ENCODE measurements at places on chromosomes 12 and 14.
A peak's percentile ranks its signal among the peaks of the same experiment; 100 is the strongest.

DNA sequence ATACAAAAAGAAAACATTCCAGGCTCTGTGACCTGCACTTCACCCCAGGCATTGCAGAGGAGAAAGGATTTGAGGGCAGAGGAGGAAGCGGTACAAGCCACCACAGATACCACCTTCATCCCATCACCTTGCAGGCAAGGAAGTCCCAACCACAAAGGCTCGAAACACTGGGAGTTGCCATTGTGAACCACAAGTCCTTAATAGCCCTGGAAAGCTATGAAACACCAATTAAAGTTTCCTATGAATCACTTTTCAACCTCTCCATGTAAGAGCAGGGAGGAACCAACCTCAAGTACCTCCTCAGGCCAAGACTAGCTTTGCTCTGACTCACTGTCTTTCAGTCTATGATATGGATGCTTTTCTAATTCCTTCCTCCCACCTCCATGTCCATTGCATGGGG is 27.0 kb downstream of the MAP3K9 start:
- no peak for DNase-seq

GRCh38 chr14:51939226-51939625 is 50.1 kb upstream of the RTRAF start:
- no peak for DNase-seq

DNA sequence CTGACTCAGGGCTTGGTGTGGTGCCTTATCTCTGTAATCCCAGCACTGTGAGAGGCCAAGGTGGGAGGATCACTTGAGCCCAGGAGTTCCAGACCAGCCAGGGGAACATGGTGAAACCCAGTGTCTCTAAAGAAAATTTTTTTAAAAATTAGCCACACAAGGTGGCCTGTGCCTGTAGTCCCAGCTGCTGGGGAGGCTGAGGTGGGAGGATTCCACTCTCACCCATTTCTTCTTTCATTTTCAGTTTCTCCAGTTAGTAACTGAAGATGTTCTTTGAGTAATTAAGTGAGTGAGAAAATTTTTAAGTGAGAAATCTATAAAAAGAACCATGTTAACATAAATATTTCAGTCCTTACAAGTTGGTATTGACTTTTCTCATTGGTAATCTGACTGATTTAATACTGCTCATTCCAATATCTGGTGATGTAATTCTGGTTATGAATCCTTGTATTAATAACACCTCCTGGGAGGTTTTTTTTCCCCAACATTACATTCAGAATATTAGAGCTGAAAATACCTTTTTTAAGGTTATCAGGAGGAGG is 6.1 kb downstream of the METTL3 start:
- DNase-seq: no peak

DNA sequence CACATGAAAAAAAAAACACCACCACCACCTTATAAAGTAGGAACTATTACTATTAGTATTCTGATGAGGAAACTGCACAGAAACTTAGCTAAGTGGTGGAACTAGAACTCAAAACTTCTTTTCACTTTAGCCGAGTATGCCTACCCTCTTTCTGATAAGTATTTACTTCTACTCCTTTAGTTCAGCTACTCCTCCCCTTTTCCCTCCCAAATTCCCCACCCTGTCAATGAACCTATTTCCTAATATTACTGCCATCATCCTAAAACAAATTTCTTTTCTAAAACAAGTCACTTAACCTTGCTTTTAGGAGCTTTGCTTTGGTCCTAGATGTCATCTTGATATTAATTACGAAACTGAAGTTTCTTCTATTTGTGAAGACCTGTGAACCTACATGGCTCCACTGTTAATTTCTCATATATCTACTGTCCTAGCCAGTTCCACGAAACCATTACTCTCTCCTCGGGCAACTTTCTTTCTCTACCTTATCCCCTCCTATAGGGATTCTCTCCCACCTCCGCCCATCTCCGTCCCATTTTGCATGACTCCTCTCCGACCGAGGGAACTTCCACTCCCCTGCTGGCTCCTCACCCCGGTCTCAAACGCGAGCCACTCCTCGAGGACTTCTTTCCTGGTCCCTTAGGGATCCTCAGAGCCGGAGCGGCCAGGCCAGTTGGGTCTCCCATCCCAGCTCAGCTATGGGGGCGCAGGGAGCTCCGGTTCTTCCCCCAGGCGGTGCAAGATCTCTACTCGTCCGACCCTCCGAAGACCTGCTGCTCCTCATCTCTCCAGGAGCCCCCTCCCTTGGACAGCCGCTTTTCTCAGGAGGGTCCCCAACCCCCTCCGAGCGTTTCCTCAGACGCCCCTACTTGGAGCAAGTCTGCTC is 1.1 kb downstream of the NUMB start:
- DNase-seq: peak; percentile 60

DNA sequence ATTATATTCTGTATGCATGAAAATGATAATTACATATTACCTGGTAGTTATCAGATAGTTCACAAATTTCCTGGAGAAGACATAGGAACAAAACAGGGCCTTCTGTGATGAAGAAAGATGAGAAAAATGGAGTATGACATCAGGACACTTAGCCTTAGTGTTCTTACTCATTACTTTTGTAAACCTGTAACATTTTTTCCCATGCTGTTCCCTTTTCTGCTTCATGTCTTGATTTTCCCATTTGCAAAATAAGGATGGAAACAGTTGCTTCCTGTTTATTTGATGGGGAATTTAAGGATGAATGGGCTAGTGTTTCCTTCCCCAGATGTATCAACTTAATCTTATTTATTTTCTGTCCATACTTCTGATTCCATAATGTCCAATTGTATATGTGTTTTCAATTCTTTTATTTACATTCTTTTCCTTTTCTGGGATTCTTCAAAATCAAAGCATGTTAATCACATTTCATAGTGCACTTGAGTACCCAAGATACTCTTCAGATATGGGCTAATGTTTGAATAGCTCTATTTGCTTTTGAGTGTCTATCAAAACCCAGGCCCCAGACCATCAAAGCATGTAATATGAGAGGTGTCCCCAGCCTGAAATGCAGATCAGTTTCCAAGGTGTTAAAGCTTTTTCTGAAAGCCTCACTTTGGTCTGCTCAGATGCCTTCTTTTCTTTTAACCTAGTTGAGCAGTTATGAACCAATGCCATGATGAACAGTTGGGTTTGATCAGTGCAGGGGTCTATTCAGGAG is 260.5 kb downstream of the RAD51B start:
- DNase-seq: no peak

- DNase-seq: no peak
Measured at GRCh38 chr12:90543374-90543773, 411.6 kb downstream of the CCER1 start.

GRCh38 chr12:29414368-29414767 is 33.4 kb upstream of the ERGIC2 start:
- DNase-seq: no peak

GRCh38 chr14:34165847-34166350 is 215.0 kb upstream of the EGLN3 start:
- no peak for DNase-seq

- no peak for DNase-seq
Measured at GRCh38 chr12:12247584-12247983, 19.3 kb downstream of the LRP6 start.

GRCh38 chr14:37550511-37550910 is 44.5 kb downstream of the FOXA1 start:
- DNase-seq: no peak

DNA sequence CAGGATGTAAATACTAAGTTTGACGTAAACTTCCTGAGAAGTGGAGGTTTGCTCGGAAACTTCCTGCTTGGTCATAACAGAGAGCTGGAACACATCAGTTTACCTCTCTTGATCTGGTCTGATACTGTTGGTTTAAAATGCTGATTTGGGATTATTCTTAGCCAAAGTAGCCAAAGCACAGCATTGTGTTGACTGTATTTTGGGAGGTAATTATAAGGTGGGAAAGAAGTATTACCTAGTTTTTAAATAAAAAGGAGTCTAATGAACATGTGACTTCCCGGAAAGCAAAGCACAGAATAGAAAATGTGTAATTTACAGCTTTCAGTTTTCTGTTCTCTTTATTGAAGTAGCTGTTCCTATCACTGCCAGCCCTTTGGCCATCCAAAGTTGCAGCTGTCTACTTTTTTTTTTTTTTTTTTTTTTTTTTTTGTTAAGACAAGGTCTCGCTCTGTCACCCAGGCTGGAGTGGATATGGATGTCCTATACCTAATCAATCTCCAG is 52.2 kb upstream of the SRP54 start:
- DNase-seq: no peak

GRCh38 chr12:25054076-25054782 is 105.3 kb upstream of the BCAT1 start:
- DNase-seq: no peak

GRCh38 chr14:23112359-23113178 is 6.5 kb downstream of the CEBPE start:
- no peak for DNase-seq

DNA sequence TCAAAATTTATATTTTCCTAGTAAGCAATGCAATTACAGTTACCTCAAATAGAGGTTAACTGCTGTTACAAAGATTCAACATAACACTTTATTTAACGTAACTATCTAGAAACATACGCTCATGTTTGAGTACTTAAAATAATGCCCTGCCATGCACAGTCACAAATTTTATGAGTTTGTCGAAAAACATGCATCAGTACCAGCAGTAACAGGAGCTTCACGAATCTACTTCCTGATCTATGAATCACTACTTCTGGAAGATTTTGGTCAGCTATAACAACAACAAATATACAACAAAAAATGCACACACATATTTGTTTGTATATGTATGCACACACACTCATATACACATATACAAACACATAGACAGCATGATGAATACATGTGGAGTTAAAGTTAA is 881.8 kb downstream of the FSCB start:
- DNase-seq: no peak

- DNase-seq: no peak
Measured at GRCh38 chr12:20696181-20696905, 1.2 kb downstream of the SLCO1C1 start.

DNA sequence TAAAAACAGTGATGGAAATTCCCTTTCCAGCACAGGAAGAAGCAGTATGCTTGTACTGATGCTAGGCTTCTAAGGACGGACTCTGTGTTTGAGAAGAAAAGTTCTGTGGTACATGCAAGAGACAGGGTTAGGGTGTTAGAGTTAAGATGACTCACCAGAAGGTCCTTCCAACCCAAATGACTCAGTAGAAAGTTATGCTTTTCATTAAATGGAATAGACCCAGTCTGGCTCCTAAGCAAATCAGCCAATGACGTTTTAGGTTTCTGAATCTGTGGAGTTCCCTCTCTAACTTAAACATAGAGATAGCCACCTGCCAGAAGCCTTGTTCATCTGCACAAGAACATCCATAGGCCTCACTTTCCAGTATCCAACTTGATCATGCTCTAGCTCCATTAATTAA is 5.7 kb downstream of the PTHLH start:
- no peak for DNase-seq

DNA sequence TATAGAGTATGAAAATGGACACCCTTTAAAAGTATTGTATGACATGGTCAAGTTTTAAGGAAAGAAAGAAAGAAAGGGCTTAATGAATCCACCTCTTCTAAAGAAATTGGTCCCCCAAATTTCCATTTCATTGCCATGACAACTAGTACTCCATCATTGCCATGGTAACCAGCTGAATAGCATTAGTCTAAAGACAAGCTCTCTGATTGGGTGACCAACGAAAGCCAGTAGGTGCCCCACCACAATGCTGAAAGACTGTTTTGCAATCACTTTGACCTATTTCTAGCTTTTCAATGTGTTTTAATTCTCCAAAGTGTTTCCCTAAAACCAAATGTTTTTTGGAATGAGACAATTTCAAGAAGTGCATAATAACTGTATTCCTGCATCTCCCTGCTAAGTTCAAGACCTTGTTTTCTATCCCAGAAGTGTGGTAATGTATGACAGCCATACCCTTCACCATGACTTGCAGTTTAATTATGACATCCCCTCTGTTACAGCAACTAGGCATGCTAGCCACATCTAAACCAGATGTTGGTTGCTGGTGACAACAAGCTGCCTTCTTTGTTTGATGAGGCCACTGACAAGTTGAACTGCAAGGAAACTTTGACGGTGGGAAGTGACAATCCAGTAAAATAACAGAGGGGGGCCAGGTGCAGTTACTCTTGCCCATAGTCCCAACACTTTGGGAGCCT is 46.7 kb downstream of the KICS2 start:
- DNase-seq: no peak

DNA sequence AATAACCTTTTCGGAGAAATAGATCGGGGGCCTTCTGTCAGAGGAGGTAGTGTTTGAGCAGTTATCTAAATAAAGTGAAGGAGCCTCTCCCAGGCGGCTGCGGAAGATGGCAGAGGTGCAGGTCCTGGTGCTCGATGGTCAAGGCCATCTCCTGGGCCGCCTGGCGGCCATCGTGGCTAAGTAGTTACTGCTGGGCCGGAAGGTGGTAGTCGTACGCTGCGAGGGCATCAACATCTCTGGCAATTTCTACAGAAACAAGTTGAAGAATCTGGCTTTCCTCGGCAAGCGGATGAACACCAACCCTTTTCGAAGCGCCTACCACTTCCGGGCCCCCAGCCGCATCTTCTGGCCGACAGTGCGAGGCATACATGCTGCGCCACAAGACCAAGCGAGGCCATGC is 186.1 kb downstream of the KTN1 start:
- DNase-seq: no peak

DNA sequence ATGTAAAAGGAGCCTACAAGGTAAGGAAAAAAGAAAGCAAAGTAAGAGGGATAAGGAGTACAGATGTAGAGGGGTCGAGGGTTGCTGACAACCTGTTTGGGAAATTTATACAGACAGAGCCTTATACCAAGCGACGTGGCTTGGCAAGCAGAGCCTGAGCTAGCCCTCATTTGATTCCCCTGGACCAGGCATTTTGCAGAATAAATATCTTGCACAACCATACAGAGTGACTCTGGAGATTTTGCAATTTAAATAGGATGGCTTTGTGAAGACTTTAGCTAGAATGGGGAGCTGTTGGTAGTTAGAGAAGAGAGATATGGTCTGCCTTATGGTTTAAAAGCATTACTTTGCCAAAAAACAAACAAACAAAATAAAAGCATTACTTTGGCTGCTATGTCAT is 11.1 kb upstream of the ANO6 start:
- DNase-seq: no peak

- no peak for DNase-seq
Measured at GRCh38 chr12:99498756-99499155, 148.8 kb upstream of the GARIN6 start.

DNA sequence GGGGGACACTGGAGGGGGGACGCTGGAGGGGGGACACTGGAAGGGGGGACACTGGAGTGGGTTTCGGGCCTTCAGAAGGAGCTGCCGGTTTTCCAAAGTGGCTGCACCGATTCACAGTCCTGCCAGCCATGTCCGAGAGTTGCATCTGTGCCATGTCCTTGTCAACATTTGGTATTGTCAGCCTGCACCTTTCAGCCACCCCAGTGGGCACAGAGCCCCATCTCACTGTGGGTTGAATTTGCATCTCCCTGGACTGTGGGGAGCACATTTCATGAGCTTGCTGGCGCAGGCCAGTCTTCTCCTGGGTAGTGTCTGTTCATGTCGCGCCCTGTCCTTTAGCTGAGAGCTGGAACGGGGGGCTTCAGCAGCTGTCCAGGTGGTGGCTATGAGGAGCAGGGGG is 72.7 kb downstream of the GALNT9 start:
- no peak for DNase-seq

- no peak for DNase-seq
Measured at GRCh38 chr14:37596790-37597472, 1.5 kb downstream of the TTC6 start.
